Hypothalamus (tissue), 51 donors: ENCODE measurements at places on chromosomes 6 and 20.

DNA sequence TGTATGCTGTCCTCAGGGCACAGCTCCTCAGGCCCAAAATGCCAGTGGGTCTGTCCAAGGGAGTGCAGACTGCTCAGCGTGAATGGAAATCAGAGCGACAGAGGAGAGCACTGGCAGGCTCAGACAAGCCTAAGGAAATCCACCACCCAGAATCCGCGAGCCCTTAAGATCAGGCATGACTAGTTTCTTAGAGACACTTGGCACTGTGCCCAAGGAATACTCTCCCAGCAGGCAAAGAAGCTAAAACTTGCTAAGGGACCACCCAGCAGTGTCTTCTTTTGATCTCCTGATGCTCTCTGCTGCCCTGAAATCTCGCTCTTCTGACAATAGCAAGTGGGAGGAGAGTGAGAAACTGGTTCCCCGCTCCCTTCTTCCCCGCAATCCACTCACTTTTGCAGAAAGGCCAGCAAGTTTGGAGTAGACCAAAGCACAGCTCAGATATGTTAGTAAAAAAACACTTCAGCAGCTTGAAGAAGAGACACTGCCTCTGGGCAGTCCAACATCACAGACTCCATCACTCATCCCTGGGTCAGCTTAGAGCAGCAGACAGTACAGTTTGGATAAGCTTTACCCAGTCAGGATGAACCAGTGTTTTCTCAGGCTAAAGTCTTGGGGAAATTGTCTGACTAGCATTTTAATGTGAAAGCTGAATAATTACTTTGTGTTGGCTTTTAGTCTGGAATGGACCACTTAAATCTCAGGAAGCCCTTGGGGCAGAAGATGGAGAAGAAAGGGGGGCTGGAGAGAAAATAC, 32.4 kb downstream of the TRAF3IP2 start:
- DNase-seq: no peak

DNA sequence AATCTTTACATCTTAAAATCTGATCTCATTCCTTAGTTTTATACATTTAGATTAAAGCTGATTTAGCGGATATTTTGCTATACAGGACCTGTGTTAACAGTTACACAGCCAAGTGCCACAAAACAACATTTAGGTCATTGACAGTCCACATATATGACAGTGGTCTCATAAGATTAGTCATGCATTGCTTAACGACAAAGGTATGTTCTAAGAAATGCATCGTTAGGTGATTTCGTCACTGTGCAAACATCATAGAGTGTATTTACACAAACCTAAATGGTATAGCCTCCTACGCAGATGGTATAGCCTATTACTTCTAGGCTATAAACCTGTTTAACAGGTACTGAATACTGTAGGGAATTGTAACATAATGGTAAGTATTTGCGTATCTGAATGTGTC, 21.6 kb downstream of the ADGRG6 start:
- DNase-seq: no peak

GRCh38 chr20:1430004-1430451, 36.6 kb downstream of the NSFL1C start:
- DNase-seq: no peak

DNA sequence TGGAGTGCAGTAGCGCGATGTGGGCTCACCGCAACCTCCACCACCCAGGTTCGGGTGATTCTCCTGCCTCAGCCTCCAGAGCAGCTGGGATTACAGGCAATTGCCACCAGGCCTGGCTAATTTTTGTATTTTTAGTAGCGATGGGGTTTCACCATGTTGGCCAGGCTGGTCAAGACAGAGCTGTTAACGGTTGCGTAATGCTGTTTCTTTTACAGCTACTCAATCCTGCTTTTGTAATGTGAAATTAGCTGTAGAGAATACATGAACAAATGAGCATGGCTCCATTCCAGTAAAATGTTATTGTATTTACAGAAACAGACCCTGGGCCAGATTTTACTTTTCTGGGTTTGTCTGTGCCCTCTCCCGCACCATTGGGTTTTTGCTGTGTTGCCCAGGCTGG, 1.9 kb downstream of the PNLDC1 start:
- no peak for DNase-seq

GRCh38 chr6:87925373-87926060, 122.1 kb upstream of the SPACA1 start:
- DNase-seq: no peak

DNA sequence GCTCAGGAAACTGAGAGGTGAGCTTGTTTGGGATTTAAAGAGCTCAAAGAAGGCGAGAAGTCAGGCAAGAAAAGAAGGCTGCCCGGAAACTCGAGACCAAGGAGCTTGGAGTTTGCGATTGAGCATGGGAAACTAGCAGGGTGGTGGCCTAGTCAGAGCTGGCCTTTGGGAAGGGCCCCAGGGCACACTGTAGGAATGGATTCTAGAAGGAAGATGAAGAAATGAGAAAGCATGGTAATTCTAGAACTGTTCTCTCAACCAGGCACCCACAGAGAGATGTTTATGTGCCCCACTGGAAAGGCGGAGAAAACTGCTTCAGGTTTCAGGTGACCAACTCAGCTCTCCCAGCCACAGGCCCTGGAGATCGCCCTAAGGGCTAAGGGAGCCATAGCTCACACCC, 126.2 kb downstream of the FOXO3 start:
- no peak for DNase-seq

DNA sequence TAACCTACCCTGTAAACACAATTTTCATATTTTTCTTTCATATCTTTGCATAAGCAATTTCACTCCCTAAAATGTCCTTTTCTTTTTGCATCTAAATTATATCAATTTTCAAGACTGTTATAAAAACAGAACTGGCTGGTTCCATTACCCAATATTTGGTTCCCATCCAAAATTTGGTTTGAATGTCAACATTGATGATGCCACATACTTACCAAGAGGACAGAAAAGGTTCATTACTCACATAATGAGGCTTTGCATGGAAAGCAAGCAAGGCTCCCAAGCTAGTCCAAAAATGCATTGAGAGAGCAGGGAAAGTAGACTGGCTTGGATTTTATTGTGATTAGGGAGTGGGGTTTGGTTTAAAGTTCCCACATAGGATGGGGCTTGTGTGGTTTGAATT, 144.4 kb upstream of the AKIRIN2 start:
- DNase-seq: no peak

GRCh38 chr6:96299525-96299924, 222.1 kb upstream of the UFL1 start:
- DNase-seq: no peak
